IPS DF 19.7 (cell line): ENCODE measurements at places on chromosomes 2 and 18.

GRCh38 chr2:113891265-113891959, 1.5 kb downstream of the ACTR3 start:
- DNase-seq, result no peak

GRCh38 chr2:227780981-227781615, 32.5 kb upstream of the CCL20 start:
- no peak for DNase-seq

- DNase-seq, result no peak
Observed at GRCh38 chr2:150477347-150477746, 10.1 kb downstream of the RND3 start.

GRCh38 chr2:202172439-202173211, 65.8 kb downstream of the SUMO1 start:
- DNase-seq, result no peak

DNA sequence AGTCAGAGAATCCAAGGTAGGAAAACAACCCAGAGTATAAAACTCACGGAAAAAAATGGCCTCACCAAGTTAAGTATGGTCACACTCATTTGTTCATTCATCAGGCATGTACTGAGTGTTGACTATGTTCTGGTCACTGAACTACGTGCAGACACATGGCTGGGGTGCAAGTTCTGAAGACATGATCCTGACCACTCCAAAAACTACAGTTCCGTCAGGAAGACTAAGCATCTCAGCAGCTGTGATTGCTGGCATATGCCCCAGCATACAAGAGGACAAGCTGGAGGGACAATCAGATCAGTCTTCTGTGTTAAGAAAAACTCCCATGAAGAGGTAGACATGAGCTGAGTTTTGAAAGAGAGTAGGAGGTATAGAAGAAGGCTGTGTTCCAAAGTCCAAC, 72.8 kb downstream of the TCF4 start:
- no peak for DNase-seq

DNA sequence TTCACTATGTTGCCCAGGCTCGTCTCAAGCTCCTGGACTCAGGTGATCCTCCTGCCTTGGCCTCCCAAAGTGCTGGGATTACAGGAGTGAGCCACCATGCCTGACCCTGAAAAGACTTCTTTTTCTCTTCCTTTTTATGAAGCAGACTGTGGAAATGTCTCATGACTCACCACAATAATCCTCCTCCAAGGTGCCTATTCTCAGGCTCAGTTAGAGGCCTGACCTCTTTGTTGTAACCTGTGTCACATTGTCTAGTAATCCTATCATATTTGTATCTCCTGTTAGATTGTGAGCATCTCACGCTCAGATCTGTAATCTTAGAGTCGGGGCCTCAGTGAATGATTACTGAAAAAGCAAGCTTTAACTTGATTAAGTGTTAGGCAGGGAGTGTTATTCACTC, 18.3 kb upstream of the TAF4B start:
- DNase-seq, result no peak

DNA sequence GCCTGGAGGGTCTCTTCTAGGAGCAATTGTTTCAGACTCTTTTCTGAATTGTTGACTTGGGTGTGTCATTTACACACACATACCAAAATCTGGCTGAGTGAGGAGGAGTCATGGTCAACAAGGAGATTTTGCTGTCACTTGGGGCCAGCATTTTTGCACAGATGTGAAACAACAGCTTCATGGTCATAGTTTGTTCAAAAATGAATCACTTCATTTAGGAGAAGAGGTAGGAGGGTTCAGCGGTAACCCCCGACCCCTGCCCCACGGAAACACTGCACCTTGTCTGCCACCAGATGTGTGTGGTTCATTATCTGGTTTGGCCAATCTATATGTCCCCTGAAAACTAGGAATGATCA, 42.2 kb downstream of the LBH start:
- DNase-seq, result no peak

- DNase-seq, result no peak
Observed at GRCh38 chr18:41390309-41390708, 564.7 kb upstream of the PIK3C3 start.

DNA sequence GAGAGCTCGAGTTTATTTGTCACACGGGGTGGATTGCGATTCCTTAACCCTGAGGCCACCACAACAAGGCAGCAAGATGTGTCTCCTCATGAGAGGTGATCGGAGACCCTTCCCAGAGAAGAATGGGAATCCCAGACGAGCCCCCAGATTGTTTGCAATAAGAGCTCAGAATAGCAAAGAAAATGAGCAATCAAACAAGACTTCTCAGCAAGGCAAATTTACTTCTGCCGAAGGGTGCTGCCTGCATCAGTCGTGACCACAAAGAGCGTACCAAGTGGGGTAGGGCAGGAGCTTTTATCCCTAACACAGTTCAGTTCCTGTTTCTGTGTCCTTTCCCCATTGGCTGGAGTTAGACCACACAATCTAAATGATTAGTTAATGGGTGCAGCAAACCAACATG, 237.5 kb upstream of the SYT4 start:
- DNase-seq, result no peak

GRCh38 chr2:74223941-74224770, 25.7 kb downstream of the MTHFD2 start:
- no peak for DNase-seq

GRCh38 chr2:6942848-6943247, 25.6 kb downstream of the RNF144A start:
- DNase-seq, result no peak

DNA sequence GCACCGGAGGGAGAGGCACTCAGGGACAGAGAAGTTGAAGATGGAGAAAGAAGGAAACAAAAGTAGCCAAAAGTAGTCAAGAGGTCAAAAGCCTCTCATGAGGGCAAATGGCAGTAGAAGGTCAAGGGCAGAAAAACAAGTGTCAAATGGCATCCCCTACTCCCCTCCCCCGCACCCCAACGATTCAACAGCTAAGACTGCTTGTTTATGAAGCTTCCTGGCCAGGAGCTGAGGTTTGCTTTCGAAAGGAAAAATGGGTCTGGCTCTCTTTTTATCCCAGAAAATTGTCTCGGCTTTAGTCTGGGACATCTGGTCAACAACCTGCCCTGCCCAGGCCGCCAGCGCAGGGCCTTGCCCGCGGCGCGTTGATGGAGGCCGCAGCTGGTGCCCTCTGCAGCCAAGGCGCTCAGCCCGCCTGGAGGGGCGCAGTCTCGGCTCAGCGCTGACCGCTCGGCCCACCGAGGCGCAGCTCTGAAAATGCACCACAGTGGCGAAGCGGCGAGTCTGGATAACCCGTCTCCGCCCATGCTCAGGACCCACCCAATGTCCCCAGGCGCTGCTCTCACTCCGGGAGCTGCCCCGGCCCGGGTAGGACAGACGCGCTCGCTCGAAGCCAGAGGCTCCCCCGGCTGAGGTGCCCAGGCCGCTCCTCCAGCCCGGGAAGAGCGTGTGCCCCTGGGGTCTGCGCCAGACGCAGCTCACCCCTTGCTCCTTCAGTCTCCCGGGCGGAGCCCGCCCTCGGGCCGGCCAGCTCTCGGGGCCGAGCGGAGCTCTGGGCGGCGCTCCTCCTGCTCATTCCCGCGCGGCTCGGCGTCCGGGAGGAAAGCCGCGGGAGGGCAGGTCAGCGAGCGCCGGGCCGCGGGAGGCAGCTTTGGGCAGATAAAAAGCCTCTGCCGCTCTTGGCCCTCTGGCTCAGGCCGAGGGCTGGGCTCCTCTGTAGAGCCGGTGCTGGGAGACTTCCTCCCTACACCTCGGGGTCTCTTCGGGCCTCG, 1.8 kb upstream of the TBR1 start:
- DNase-seq, result no peak

DNA sequence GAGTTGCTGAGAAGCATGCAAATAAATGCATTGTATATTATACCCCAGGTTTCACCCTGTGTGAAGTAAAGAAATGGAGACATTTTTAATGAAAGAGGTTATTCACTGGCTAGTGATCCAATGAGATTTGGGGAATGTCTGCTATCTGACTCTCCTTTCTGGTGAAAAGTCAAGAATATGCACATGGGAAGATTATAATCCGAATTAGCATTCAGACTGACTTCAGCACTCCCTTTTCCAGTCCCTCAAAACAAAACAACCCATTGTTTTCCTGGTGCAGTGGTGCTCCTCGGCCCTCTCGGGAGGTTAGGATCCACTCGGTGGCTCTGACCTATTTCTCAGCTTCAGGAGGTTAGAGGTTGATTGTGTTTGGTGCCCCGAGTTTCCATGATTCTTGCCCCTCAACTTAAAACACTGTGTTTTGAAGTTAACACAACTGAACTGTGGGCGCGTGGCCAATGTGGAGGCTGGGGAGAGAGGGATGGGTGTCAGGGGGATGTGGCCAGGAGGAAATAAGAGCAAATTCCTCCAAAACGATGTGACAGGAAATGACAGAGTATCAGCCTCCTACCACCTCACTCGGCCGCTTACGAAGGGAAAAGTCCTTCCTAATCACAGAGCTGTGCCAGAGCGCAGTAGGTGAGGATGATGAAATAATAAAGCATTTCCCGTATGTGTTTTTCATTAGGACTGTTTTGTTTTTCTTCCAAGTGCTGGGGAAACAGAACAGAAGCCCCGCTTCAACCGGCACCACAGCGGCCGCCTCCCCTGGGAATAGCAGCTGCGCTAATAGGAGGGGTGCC, 440.1 kb downstream of the MTX2 start:
- no peak for DNase-seq

- DNase-seq, result no peak
Observed at GRCh38 chr2:35960596-35960995, 395.0 kb upstream of the CRIM1 start.

- DNase-seq, result no peak
Observed at GRCh38 chr18:70781860-70782453, 493.1 kb downstream of the SOCS6 start.

GRCh38 chr2:128984081-128984480, 665.4 kb upstream of the HS6ST1 start:
- DNase-seq, result no peak

GRCh38 chr2:207937823-207938222, 87.5 kb downstream of the PLEKHM3 start:
- DNase-seq, result no peak

- DNase-seq, result no peak
Observed at GRCh38 chr18:46565256-46565655, 91.8 kb downstream of the LOXHD1 start.

DNA sequence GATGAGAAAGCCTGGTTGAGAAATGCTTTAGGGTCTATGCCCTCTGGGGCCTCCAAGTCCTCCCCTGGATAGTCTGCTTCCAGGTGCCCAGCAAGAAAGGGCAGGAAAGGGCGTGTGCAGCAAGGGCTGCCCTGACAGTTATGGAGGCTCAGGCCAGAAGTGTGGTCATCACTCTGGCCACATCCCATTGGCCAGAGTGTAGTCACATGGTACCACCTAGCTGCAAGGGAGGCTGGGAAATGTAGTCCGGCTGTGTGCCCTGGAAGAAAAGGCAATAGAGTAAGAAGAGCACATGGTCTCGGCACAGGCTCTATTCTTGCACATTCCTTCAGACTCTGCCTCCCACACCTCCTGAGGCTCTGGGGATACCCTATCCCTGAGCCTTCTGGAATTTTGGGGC, 35.7 kb downstream of the ODC1 start:
- peak; percentile 56 for DNase-seq

GRCh38 chr2:158495175-158495574, 38.4 kb downstream of the PKP4 start:
- DNase-seq, result no peak

GRCh38 chr2:236338495-236339184, 74.4 kb upstream of the ASB18 start:
- no peak for DNase-seq

DNA sequence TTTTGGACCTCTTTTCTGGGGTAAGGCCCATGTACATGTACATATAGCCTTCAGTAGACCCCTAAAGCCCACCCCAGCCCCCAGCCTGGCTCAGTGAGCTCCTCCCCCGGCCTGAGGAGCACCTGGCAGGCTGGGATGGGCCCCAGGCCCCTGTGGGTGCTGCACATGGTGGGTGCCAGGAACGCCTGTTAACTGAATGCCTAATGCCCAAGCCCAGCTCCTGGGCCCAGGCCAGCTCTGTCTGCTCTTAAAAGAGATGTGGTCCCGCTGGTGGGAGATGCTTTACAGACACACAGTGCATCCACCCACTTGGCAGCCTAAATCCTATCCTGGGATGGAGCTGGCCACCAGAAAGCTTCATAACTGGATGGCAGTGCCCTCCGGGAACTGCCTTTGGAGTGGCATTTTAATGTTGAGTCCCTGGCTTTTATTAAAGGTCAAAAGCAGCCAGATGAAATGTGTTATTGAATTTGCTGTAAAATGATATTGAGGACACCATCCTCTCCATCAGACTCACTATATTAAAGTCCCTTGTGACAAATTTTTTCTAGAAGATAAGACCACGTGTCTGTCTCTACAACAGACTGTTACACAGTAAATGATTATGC, 7.7 kb upstream of the OXER1 start:
- DNase-seq, result no peak

GRCh38 chr2:187134306-187134705, 285.3 kb upstream of the ZSWIM2 start:
- no peak for DNase-seq

GRCh38 chr18:69109686-69110085, 291.0 kb upstream of the DOK6 start:
- DNase-seq, result no peak

DNA sequence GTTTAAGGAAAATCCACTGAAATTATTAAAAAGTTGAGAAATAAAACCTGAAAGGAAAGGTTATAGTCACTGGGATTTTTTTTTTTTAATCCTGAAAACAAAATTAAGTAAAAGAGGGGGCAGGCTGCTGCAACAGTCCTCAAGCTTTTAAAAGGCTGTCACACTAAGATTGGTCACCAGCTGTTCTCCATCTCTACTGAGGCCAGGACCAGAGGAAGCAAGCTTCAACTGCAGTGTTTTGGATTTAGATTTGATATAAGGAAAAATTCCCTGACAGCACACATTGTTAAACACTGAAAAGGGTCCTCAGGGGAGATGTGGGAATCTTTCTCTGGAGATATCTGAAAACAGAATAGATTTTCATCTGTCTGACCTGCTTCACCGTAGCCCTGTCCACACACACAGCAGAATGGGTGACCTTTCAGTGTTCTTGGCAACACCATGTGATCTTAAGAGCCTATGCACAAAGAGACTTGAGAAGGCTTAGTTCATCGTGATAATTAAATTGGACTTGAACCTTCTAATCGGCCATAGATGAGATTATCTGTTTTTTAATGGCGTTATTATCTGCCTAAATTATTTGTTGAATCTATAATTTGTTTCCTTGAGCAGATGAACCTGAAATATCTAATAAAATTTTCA, 132.0 kb upstream of the BOD1L2 start:
- DNase-seq, result no peak

DNA sequence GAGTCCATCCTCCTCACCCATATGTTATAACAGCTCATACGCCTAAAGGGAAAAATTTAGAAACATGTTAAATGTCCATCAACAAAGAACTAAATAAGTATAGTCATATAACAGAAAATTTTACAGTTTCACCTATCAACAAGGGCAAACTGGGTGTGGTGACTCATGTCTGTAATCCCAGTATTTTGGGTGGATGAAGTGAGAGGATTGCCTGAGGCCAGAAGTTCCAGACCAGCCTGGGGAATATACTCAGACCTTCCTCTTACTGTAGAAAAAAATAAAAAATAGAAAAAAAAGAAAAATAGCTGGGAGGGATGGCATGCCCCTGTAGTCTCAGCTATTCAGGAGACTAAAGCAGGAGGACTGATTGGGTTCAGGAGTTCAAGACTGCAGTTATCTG, 48.3 kb upstream of the GULP1 start:
- DNase-seq, result no peak
